Substantia nigra (tissue), 51 donors: ENCODE measurements at places on chromosomes 16 and 17.

- no peak for DNase-seq
These were observed 164.0 kb downstream of the RGS9 start for GRCh38 chr17:65301184-65301583.

GRCh38 chr17:43846963-43847371, at the start of gene CD300LG:
TSS of gene CD300LG (plus strand) at chr17:43847176. CDS start at chr17:43847217, 41 bp downstream.
- no peak for DNase-seq

GRCh38 chr17:78746263-78746948, 35.7 kb downstream of the CYTH1 start:
- no peak for DNase-seq

GRCh38 chr16:52466994-52467393, 79.9 kb downstream of the TOX3 start:
- no peak for DNase-seq

DNA sequence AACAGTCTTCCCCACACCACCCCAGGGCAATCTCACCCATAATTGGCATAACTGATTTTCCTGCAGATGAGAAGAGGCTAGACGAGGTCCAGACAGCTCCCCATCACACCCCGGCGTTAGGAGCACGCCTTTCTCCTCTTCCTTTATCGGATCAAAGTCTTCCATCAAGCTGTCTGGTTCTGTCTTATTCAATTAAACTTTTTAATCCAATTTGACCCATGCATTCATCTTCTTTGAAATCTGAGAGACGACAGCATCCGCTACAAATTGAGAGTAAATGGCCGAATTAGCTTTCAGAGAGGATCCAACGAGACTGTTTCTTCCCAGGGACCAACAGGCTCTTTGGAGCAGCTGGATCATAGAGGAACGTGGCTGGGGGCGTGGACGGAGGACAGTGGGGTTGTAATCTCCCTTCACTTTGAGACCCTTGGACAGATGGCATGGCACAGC, 44.4 kb upstream of the GPRC5B start:
- no peak for DNase-seq

DNA sequence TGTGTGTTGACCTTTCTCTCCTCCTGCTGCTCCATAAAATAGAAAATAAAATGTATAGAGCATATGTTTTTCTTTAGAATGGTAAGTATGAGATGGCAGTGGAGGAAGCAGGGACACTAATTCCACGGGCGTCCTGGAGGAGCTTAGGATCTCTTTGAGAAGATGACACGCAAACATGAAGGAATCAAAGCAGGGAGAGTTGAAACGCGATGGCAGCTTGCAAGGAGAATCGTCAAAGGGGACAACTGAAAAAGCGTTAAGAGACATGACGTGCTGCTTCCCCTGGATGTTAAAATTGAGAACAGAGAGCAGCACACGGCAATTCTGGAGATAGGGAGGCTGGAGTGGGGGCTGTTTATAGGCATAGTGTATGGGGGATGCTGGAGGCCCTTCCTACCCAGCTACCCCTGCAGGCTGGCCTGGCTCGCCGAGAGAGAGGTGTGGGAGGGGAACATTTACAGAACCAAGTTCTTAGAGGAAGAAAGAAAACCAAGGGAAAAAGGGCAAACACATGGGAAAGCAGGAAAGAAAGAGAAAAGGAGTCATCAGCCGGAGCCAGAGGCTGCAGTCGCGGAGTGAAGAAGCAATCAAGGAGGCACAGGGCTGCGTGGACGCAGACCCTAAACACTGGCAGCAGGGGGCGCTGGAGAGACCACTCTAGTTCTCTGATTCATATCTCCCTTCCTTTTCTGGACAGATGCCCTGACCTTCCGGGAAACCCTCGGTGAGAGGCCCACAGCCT, 55.8 kb downstream of the MYH13 start:
- DNase-seq = peak; percentile 22
